Stimulated activated naive CD4-positive, alpha-beta T cell treated with Interleukin-2 at 50 U/mL for 16 hours (primary cell): ENCODE measurements at places on chromosomes 16 and 17.

DNA sequence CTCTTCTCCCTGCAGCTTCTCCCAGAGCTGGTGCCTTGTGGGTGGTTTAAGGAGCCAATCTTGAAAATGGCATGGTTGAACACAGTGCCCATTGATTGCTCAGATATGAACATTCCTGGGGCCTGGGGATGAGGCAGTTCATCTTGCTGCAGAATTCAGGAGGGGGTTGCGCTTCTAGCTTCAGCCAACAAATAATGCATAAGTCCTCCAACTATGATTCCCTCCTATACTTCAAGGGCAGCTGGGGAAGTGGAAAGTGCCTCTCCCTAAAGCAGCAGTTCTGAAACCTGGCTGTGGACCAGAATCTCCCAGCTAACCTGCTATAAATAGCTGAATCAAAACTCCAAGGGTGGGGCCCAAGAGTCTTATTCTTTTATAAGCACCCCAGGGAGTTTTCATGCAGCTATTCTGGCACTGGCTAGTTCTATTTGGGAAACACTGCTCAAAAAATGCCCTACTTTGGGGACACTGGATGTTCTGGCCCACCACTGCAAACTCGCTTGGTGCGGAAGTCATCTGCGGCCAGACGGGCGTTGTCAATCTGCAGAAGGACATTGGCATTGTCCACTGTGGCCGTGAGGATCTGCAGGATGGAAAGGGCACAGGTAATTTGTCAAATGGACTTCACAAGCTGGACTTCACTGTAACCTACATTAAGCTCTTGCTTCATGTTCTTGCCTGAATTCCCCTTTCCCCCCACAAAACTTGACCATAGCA is 130.3 kb downstream of the CCDC144A start:
- no peak for DNase-seq

DNA sequence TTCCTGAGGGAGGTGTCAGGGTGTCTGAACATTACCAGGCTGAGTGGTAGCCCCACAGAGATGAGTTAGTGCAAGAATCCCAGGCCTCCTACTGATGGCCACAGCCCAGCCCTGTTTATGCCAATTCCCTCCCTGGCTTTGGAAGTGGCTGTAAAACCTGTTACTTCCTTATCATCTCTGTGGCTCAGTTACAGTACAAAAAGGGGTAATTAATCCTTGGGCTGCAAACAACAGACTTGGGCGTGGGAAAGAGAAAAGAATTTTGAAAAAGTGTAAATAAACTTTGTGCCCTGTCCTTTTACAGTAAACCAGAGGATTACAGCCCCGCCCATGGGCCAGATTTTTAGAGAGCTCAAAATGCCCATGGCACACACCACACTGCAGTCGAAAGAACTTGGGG is 73.1 kb upstream of the AXIN2 start:
- no peak for DNase-seq

DNA sequence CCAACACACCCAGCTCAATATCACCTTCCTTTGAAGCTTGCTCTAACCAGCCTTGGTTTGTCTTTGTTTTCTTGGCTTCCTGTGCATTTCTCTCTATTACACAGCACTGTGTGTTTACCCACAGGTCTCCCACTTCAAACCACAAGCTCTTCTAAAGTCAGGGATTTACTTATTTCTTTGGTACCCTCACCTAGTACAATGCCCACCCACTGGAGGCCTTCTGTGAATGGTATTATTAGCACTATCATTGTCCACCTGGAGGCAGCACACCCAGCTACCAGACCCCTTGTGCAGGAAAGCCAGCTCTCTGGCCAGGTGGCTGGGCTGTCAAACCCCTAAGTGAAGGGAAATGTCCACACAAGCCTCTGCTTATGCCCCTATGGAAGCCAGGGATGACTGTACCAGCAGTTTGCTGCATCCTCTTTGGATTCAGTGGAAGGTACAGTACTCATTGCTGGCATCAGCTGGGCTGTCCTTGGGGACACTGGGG is 9.4 kb upstream of the TOP2A start:
- no peak for DNase-seq

GRCh38 chr16:24324421-24324820 is 68.3 kb downstream of the CACNG3 start:
- no peak for DNase-seq

GRCh38 chr17:44779211-44780025 is 20.6 kb downstream of the ADAM11 start:
- DNase-seq: peak; percentile 73

GRCh38 chr16:89957216-89957785 is 8.7 kb downstream of the DEF8 start:
- DNase-seq: no peak

- DNase-seq: no peak
Measured at GRCh38 chr17:39208136-39208535, 8.1 kb downstream of the RPL19 start.
